Esophagus mucosa (tissue), 1 donor: ENCODE measurements at places on chromosomes 1 and 21. TPM values are rescaled to one million over a fixed set of nuclear protein-coding genes. Genes with fewer than 3 reads are reported as not detected.

Gene VASH2
- 0.36 TPM for total RNA-seq

DNA sequence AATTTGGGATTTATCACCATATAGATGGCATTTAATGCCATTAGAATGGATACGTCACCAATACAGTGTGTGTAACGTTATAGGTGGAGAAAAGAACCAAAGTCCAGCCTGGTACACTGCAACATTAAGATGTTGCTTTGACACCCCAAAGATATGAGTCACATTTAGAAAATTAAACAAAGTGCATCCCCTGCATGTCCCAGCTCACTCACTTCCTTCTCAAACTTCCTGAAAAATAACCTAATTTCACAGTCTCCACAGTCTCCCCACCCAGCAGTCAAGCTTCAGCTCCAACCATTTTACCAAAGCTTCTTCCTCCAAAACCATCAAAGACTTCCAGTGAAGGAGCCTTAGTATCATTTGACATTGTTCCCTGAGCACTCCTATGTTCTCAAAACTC lies 111.9 kb downstream of the OMA1 start:
- ATAC-seq, result no peak

GRCh38 chr1:116911779-116912469 lies 2.2 kb downstream of the PTGFRN start:
- no peak for ATAC-seq

DNA sequence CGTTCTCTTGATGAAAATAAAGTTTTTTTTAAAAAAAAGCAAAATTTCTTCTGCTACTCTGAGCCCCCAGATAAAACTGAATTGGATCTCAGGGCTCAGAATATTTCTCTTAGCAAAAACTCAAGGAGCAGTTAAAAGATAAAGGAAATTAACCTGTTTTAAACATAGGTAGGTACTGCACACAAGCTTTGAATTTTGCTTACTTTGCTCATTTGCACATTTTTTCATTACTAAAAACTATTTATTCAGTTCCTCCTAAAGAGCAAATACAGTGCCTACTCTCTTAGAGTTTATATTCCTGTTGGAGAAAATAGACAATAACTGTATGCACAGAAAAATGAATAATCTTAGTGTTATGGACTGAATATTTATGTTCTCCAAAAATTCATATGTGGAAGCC lies 13.0 kb upstream of the TNFSF4 start:
- no peak for ATAC-seq

- no peak for ATAC-seq
These were observed 65.2 kb upstream of the VAMP3 start for GRCh38 chr1:7705908-7706216.

- ATAC-seq, result no peak
These were observed 2.9 kb upstream of the FCMR start for GRCh38 chr1:206924592-206925105.

DNA sequence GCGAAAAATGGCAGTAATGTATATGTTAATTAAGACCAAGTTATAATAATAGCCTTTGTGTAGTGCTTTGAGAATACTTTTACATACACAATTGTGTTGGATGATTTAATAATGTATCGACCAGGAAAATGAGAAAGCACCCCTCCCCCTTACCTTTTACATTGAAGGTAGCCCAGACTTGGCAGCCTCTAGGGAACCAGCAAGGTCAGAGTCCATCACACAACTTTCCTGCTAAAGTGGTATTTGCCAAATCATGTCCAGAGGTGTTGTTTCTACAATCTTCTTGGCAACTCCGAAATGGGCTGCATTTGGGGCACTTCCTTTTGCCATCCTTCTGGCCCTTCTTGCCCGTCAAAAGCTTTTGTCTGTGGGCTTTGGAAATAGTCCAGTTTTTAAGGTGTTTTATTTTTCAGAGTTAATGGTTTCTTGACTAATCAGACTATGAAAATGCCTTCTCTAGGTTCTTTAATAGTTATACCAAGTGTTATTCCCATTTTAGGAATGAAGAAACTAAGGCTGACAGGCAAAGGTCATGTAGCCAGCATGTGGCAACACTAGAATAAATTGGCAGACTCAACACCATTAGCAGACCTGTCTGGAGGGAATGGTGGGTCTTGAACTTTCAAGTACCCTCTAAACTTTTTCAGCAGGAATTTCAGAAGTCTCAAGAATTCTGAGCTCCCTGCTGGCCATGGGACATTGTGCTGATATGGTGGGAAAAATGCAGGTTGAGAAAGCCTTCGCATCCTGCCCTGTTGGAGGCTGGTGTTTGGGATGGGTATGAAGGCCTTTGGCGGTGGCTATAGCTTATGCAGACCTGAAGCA lies 6.8 kb downstream of the ATP1A1 start:
- ATAC-seq, result no peak

DNA sequence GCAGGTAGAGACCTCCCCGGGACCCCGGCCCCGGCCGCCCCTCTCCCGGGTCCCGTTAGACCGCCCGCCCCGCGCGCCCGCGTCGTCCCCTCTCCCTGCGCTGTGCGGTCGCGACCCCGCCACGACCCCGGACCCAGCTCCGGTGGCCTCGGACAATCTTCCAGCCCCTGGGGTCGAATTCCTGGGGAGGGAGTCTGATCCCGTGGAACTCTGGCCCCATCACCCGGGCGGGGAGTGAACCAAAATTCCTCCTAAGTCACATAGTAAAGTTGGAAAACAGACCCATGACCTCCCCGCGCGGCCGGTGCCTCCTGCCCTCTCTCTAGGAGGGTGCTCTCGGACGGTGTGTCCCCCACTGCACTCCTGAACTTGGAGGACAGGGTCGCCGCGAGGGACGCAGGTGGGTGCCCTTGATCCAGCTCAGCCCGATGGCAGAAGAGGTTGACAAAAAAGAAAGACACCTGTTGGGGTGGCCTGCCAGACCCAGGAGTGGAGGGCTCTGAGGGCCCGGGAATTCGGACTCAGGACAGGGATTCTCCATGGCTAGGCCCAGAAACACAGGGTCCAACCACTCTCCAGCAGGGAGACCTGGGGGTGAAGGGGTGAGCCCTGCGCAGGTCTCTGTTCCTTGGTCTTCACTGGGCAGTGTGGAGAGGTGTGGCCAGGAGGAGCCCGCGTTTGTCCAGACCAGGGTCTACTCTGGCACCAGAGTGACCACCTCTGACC lies 451 bp downstream of the ADAMTSL4 start:
- ATAC-seq, result peak; percentile 2
